Endodermal cell (in vitro differentiated cells): ENCODE measurements at places on chromosomes 6 and 20. TPM values are rescaled to one million over a fixed set of nuclear protein-coding genes. Genes with fewer than 3 reads are reported as not detected.

The PLCB4 gene
- total RNA-seq: 10.4 and 14.4 TPM in 2 replicates

The NCOA5 gene
- total RNA-seq: 28.7 and 34.5 TPM in 2 replicates

The TMEM244 gene
- total RNA-seq: not detected in 2 replicates

The MEI4 gene
- total RNA-seq: 0.07 to 0.97 TPM (median 0.84 TPM) in 3 replicates

The TCP11 gene
- total RNA-seq: 0.27 TPM in 1 of 3 replicates, not detected in the others

The MATN4 gene
- 0.18 and 0.20 TPM in 2 replicates for total RNA-seq

- no peak overlapping the region for H3K27ac ChIP-seq
- no peaks in the 10 kb centered on the region for H3K27me3 ChIP-seq
- no peaks in the 10 kb centered on the region for H3K4me1 ChIP-seq
- no peaks in the 10 kb centered on the region for H3K36me3 ChIP-seq
- H3K4me3 ChIP-seq: no peak overlapping the region
Observed at GRCh38 chr6:6460416-6460815, 128.1 kb upstream of the LY86 start.

DNA sequence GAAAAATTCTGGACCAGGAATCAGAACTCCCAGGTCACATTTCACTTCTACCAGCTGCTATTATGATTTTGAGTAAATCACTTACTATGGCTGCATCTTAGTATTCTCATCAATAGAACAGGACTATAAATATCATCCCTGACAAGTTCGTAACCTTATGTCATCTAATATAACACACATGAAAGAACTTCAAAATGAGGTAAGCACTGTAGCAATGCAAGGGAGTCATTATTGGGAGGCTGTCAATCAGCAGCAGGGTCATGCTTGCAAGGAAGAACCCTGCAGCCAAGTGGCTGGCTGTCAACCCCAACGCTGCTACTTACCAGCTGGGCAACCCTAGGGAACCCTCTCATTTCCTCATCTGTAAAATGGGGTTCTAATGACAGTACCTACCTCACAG is 123.3 kb upstream of the B3GAT2 start:
- H3K36me3 ChIP-seq: no peaks in the 10 kb centered on the region
- DNase-seq: no peak
- H3K27me3 ChIP-seq: peaks cover 61% of the 10 kb centered on the region
- no peak overlapping the region for H3K4me3 ChIP-seq

DNA sequence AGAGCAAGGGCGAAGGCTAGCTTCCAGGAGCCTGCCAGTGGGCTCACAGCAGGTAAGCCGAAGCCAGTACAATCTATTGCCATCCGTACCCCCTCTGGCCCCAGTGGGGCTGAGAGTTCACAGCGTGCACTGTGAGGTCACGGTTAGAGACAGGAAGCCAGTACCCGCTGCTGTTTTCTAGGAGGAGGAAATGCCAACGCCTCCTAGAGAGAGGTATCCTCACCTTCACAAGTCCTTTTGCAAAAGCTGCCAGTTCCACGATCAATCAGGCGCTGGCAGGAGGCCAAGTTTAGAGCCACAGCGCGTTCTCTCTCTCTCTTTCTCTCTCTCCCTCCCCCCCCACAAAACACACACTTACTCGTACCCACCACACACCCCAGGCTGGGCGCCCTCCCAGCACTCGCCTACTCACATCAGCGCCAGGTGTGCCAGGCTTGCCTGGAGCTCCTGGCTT is 22.5 kb downstream of the COL9A1 start:
- peaks cover 37% of the 10 kb centered on the region for H3K27me3 ChIP-seq
- no peaks in the 10 kb centered on the region for H3K4me1 ChIP-seq
- DNase-seq: peak; percentile 61

- H3K4me3 ChIP-seq: peak overlapping the region; percentile 96
- H3K27me3 ChIP-seq: no peaks in the 10 kb centered on the region
- H3K4me1 ChIP-seq: peaks cover 10% of the 10 kb centered on the region
- peaks cover 70% of the 10 kb centered on the region for H3K36me3 ChIP-seq
Observed at GRCh38 chr6:43774776-43775534, 4.9 kb downstream of the VEGFA start.

- no peaks in the 10 kb centered on the region for H3K4me1 ChIP-seq
- no peak overlapping the region for H3K4me3 ChIP-seq
- H3K27ac ChIP-seq: no peak overlapping the region
Observed at GRCh38 chr6:102813489-102814275, 1420.2 kb downstream of the GRIK2 start.

DNA sequence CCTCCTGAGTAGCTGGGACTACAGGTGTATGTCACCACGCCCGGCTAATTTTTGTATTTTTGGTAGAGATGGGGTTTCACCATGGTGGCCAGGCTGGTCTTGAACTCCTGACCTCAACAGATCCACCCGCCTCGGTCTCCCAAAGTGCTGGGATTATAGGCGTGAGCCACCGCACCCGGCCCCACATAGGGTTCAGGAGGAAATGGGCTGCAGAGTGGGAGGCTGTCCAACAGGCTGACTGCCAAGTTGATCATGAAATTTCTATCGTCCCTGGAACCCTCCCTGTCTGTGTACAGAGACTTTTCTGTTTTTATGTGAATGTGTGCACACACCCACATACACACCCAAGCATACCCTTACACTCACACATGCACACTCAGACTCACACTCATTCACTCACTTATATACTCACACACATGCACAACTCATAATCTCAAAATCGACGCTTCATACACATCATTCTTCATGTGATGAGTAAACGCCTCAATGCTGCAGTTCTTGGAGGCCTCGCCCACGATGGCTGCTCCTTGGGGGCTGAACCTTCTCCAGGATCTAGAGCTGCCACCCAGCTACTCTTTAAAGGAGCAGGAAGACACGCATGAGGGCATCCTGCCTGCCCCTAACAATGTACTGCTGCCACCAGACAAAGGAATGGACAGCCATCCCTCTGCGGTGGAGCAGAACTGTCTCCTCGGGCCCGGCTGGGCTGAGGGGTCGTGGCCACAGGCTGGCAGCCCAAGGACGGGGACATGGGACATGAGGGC is 35.6 kb downstream of the SUN5 start:
- DNase-seq: peak; percentile 43
- no peaks in the 10 kb centered on the region for H3K27me3 ChIP-seq
- no peak overlapping the region for H3K27ac ChIP-seq
- no peak overlapping the region for H3K4me3 ChIP-seq
- no peaks in the 10 kb centered on the region for H3K36me3 ChIP-seq
- H3K4me1 ChIP-seq: no peaks in the 10 kb centered on the region

DNA sequence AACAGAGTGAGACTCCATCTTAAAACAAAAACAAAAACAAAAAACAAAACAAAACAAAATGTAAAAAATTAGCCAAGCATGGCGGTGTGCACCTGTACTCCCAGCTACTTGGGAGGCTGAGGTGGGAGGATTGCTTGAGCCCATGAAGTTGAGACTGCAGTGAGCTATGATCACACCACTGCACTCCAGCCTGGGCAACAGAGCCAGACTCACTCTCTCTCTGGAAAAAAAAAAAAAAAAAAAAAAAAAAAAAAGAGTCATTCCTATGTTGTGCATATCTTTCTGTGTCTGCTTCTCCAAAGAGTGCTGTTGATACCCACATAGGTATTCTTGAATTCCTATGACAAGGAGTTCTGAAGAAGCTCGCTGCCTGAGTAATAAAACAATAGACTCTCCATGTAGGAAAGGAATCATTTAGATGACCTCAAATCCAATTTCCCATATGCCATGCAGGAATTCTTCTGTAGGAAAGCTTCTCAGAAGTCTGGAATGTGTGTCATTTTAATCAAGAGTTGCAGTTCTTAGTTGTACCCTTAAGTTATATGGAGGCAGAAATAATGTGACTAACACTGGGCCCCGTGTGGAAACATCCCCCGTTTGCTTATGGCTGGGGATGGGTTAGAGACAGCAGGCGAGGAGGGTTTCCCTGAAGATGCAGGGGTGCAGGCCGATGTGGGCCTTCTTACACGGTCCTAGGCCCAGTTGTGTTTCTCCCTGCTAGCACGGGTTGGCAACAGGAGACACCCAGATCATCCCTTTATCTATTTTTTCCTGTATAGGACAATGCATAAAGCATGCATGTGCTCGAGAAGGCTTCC is 79.4 kb downstream of the ZDHHC14 start:
- H3K27me3 ChIP-seq: no peaks in the 10 kb centered on the region
- H3K27ac ChIP-seq: no peak overlapping the region
- DNase-seq: no peak

GRCh38 chr6:22575190-22575589 is 5.8 kb downstream of the HDGFL1 start:
- no peaks in the 10 kb centered on the region for H3K4me1 ChIP-seq
- DNase-seq: no peak
- no peak overlapping the region for H3K4me3 ChIP-seq
- no peaks in the 10 kb centered on the region for H3K27me3 ChIP-seq
- no peaks in the 10 kb centered on the region for H3K36me3 ChIP-seq

DNA sequence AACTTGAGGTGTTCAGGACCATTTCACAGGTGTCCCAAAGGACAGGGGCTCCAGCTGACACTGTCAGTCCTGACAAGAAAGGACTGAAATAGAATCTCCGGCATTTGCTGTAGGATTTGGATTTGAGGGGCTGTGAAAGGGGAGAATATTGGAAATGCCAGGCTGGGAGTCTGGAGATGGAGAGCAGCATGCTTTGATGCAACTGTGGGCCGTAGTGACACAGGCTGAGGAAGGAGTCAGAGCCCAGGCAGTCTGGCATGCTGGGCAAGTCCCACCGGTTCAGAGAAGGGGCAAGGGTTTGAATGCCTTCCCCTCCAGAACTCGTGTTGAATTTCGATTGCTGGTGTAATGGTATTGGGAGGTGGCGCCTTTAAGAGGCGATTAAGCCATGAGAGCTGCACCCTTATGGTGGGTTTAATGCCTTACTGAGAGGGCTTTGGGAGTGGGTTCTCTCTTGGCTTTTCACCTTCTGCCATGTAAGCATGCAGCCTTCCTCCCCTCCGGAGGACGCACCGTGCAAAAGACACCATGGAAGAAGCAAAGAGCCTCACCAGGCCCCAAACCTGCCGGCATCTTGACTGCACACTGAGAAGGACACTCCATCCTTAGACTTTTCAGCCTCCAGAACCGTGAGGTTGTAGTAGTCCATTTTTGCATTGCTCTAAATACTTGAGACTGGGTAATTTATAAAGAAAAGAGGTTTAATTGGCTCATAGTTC is 9.4 kb upstream of the PYGB start:
- H3K36me3 ChIP-seq: no peaks in the 10 kb centered on the region
- DNase-seq: no peak
- no peak overlapping the region for H3K4me3 ChIP-seq
- H3K27ac ChIP-seq: no peak overlapping the region
- H3K4me1 ChIP-seq: peaks cover 3% of the 10 kb centered on the region

DNA sequence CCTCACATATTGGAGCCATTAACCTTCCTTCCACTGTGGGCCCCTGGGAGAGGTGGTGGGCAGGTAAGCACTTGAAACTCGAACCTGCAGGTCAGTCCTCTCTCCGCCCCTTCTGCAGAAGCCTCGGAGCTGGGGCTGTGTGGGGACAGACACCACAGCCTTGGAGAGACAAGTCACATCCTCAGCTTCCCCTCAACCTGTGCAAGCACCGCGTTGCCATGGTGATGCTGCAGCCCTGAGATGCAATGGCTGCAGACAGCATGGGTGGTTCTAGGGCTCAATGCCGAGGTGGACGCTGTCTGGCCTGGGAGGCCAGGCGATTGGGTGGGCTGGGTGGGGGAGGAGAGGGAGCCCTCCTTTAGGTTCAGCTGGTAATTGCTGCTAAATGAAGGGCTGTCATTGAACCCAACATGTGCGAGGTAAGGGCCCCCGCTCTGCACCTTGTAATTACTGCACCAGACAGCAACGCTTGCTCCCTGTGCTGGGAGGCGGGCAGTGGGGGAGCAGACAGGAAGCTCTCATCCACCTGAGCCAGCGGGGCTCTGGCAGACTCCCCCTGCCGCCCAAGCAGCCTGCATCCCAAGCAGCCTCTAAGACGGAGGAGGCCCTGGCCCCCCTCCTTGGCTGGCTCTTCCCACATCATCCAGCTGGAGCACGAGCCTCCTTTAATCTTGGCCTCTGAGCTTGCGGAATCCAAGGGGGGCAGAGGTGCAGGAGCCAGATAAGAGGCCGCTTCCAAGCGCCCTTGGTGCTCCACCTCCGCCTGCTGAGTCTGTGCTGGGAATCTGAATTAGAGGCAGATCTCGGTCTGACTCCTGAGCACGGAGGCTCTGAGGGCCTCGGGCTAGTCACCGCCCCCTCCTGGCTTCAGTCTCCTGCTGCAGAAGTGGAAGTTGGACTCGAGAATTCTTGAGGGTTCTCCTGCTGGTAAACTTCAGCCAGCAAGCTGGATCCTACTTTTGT is 39.8 kb upstream of the CDH22 start:
- H3K36me3 ChIP-seq: peaks cover 6% of the 10 kb centered on the region
- H3K4me1 ChIP-seq: peaks cover 4% of the 10 kb centered on the region
- DNase-seq: peak; percentile 91
- H3K4me3 ChIP-seq: no peak overlapping the region
- H3K27me3 ChIP-seq: no peaks in the 10 kb centered on the region

- no peak overlapping the region for H3K27ac ChIP-seq
- DNase-seq: no peak
- H3K4me3 ChIP-seq: no peak overlapping the region
- no peaks in the 10 kb centered on the region for H3K4me1 ChIP-seq
- H3K27me3 ChIP-seq: no peaks in the 10 kb centered on the region
Observed at GRCh38 chr6:14693301-14694192, 552.3 kb upstream of the JARID2 start.

GRCh38 chr6:83470001-83470400 is 39.1 kb upstream of the ME1 start:
- no peak overlapping the region for H3K4me3 ChIP-seq
- DNase-seq: no peak
- no peak overlapping the region for H3K27ac ChIP-seq
- H3K4me1 ChIP-seq: no peaks in the 10 kb centered on the region
- H3K36me3 ChIP-seq: no peaks in the 10 kb centered on the region
- H3K27me3 ChIP-seq: no peaks in the 10 kb centered on the region

DNA sequence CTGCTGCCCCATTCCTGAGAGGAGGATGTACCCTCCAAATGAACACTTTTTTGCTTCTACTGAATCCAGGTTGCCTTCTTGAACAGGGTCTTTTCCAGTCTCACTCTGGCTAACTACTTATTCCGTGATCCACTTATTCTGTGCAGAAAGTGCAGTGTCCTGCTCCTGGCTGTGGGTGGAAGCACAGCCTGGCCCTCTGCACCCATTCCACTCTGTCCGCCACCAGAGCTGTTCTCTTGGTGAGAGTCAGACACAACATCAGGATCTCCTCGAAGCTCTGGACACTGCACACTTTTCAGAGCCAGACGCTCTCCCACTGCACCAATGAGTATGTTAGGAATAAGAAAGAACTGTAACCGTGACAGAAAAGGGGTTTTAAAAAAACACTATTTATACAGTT is 174.2 kb downstream of the MCHR2 start:
- peaks cover 6% of the 10 kb centered on the region for H3K4me1 ChIP-seq
- H3K27ac ChIP-seq: no peak overlapping the region
- H3K36me3 ChIP-seq: no peaks in the 10 kb centered on the region
- peaks cover 15% of the 10 kb centered on the region for H3K27me3 ChIP-seq
- no peak for DNase-seq

GRCh38 chr6:37381579-37381978 is 27.8 kb downstream of the RNF8 start:
- no peaks in the 10 kb centered on the region for H3K27me3 ChIP-seq
- DNase-seq: peak; percentile 84
- H3K27ac ChIP-seq: no peak overlapping the region
- peaks cover 10% of the 10 kb centered on the region for H3K4me1 ChIP-seq
- peaks cover 75% of the 10 kb centered on the region for H3K36me3 ChIP-seq
- no peak overlapping the region for H3K4me3 ChIP-seq
